ENCODE measurements at places on chromosomes 16 and 17.

DNA sequence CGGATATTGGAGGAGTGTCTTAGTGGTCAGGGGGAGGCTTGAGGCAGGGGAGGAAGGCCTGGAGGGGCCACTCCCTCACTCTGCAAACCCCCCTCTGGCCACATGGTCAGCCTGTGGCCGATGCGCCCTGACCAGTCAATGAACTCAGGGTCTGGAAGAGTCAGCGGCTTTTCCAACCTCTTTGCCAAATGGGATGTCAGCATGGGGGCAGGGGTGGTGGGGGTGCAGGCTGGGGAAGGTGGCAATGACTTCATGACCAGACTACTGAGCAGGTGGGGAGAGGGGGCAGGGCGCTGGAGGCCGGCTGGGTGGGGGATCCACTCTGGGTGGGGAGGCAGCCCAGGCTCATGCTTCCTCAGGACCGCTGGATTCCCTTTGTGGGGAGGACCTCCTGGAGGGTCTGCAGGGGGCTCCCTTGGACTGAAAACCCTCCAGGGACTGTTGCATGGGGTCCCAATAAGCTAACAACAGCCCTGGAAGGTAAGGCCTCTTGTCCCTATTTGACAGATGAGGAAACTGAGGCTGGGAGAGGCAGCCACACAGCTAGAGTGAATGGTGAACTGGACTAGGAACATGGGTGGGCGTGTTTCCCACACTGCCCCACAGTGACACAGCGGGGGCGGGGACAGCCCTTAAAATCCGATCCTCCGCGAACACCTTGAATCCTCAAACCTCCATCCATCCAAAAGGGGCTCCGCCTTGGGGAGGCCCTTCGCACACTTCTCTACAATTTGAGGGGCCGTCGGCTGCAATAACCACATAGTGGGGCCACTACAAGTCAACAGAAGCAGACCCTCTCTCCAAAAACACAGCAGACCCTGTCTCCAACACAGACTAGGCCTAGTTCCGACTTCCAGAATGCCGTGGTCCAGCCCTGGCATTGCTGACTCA is 81.0 kb upstream of the TOB1 start:
- DNase-seq: no peak

DNA sequence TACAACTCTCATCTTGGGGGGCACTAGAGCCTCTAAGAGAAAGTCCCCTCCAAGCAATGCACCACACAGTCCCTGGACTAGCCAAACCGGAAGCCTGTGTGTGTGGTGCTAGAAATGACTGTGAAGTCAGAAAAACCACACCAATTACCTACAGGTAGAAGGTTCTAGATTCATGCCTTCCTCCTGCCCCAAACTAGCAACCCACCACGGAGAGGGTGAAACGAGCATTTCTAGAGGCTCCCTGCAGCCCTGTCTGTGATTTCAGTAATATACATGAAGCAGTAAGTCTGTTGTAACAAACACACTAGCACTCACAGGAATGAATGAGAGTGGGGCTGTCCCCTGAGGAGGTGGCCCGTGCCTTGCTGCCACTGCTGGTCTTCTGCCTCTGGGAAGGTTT is 13.6 kb downstream of the ZFHX3 start:
- DNase-seq: no peak

DNA sequence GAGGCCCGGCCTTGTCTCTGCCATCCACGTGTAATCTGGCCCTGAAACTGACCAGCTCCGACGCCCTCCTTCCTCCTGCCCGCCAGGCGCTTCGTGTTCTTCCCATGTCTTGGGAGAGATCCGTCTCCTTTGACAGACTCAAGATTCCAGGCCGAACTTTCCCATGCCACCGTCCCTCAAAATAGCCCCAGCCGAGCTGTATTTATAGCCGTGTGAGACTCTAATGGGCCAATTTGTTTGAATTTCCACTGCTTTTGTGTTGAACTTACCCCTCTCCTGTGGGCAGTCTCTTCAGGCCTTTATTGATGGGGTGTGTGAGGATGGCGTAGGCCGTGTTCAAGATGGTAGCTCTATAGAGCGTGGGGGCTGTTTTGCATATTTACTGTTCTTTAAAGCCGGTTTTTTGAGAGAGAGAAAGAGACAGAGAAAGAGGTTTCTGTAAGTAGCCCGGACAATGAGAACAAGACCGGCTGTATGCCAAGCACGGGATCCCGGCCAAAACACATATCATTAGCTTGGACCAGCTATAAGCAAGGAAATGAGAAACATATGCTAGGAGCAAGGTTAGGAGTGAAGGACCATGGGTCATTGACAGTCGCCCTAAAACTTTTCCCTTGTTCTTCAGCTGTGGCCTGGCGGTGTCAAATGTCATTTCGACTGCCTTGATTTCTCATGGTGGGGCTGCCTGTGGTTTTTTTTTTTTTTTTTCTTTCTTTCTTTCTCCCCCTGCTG is 124.5 kb upstream of the ZFHX3 start:
- no peak for DNase-seq

DNA sequence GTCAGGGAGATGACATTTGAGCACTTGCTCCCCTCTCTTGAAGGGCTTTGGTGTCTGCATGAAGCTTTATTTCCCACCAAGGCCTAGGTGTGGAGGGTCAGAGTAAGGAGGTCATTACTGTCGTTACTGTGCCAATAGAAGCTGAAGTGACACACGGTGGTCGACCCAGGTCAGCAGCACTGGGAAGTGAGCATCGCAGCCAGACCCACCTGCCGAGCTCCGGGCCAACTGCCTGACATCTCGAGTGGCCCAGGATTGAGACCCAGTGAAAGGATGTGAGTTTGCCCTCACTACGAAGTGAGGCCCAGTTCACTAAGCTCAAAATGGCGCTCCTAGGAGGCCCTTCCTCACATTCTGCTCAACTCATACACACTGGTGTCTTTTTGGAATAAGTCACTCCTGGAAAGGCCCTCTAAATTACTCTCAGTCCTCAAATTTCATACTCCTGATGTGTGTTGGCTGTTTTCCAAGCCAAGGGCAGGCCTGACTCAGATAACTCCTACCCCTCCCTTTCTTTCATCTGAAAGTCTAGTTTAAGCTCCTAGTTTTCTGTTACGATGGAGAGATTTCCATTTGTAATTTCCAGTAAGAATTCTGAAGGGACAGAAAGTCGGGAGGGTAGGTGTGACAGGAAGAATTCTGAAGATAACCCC is 200.4 kb downstream of the LGALS9B start:
- no peak for DNase-seq

DNA sequence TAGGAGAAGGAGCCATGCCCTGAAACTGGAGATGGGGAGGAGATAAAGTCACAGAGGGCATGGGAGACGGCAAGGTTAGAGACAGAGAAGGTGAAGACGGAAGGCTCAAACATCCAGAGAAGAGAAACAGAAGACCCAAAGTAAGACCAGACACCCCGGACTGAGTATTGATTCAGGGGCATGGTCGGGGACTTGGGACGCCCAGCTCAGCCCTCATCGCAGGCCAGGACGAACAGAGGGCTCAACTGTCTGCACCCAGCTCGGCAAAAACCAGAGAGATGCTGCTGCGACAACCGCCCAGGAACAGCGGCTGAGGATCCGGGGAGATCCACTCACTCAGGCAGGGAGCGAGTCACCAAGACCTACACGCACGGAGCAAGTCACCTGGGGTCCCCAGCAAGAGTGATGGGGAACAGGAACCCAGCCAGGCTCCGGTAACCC is 999 bp downstream of the XYLT1 start:
- no peak for DNase-seq

GRCh38 chr17:60102632-60103096 is 23.9 kb upstream of the HEATR6 start:
- no peak for DNase-seq

DNA sequence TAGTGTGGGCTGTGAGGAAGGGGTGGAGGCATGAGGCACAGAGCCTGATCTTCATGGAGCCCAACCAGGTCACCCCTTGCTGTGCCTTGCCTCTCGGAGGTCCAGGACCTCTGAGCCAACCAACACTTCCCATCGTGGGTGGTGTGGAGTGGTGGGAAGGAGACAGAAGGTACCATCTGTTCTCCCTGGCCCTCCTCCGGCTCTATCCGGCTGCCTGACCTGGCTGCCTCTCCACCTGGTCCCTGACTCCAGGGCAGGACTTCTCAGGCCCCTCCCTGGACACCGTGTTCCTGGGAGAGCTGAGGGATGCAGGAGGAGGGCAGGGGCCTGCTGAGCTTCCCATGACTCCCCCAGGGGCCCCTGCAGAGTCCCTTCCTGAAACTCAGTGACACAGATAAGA is 3.9 kb downstream of the PDK2 start:
- DNase-seq: no peak

DNA sequence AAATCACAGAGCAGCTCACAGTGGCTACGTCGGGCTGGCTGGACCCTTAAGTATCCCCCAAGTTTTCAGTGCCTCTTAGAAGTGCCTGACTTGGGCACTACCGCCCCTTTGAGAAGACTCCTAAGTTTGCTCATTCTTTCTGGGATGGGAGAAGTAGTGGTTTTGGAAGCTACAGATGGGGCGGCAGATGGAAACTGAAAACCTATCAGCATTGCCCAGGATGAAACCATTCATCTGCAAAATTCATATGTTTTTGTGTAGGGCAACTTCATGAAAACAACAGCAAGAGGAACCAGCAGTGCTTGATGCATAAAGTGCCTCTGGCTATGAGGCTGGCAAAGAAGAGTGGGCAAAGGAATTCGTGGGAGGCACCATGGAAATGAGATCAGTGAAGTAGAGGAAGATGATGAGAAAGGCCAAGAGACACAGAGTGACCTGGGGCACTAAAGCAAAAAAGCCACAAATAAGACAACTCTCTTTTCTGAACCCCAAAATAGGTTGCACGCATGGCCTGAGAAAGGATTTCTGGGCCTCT is 277.1 kb downstream of the XYLT1 start:
- DNase-seq: no peak

GRCh38 chr16:8949536-8950418 is 13.9 kb downstream of the USP7 start:
- no peak for DNase-seq

DNA sequence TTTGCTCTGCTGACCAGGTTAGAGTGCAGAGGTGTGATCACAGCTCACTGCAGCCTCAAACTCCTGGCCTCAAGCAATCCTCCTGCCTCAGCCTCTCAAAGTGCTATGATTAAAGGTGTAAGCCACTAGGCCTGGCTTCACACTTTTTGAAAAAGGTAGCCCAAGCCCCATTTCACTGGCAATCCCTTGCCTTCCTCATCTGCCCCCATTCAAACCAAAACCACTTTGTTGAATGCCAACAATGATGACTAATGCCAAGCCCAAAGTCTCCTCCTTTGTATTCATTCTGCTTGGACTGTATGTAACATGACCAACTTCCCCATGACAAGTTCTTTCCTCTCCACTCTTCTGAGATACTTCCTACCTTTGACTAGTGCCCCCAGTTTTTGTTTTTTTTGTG is 33.1 kb downstream of the N4BP1 start:
- no peak for DNase-seq

- no peak for DNase-seq
Observed at GRCh38 chr16:47358816-47359215, 102.0 kb downstream of the ITFG1 start.

DNA sequence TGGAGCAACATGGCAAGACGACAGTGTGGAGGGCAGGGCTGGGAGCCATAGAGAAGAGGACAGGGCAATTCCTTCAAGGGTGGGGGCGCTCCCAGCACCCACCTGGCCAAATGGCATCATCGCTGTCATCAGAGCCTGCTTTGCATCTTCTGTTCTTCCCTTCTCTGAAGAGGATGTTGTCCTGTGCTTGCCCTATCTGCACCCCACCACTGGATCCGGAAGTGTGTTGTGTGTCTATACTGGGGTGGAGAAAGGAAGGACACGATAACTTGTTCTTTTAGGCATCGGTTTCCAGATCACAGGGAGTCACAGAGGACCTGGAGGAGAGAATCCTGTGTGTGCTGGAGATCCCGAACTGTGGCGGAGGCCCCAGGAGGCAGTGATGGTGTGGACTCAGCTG is 25.7 kb upstream of the ANKRD40CL start:
- DNase-seq: no peak

DNA sequence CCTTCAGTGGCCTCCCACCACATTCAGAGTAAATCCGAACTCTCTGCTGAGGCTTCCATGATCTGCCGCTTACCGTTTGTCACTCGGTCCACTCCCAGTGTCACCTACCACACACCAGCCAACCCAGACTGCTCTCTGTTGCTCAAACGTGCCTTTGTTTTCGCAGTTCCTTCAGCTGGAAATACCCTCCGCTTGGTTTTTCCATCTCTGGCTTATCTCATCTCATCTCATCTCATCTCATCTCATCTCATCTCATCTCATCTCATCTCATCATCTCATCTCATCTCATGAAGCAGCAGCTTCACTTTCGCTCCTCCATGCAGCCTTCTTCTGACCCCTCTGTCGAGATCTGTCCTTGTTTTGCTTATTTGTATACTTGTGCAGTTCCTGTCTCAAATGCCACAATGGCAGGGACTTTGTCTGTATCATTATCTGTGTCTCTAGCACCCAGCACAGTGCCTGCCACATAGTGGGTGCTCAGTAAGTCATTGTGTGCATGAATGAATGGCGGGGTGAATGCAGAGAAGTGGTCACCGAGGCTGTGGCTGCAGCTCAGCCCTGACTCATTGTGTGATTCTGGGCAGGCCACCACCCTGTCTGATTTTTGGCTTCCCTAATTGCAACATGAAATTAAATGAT is 3.8 kb upstream of the SNX20 start:
- no peak for DNase-seq

- DNase-seq: no peak
Observed at GRCh38 chr17:44969144-44969780, 1.2 kb upstream of the C1QL1 start.

DNA sequence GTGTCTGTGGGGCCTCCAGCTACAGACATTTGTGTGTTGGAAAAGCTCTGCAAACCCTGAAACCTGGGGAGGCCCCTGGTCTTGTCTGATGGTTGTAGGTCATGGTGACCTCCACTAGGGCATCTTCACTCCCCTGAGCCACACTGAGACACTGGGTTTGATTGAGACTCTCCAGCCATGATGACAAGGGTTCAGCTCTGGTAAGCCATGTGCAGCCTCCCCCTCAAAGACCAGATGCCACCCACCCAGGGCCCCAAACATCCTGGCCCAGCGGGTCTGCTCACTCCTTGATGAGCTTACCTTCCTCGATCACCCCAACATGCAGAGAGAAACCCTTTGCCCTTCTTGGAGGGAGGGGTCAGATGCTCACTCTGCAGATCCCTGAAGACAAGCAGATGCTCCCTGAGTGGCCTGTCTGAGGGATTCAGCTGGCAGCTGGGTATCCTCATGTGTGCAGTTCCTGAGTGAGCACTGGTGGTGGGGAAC is 101.6 kb downstream of the METRNL start:
- DNase-seq: no peak

DNA sequence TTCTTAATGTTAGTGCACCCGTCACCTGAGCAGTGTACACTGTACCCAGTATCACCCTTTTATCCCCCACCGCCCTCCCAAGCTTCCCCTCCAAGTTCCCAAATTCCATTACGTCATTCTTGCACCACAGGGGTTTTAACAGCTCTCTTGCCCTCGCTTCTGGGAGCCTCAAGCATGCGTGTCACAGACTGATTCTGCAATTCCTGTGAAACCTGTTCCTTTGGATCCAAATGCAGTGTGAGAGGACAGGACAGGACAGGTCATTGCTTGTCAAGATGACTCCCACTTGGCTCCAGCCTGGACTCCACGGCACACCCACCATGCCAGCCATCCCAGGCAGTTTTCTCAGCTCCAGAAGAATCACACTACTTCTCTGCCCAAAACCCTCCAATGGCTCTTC is 44.1 kb downstream of the CYB5D2 start:
- no peak for DNase-seq
